ENCODE measurements at places on chromosomes 2 and 18.

DNA sequence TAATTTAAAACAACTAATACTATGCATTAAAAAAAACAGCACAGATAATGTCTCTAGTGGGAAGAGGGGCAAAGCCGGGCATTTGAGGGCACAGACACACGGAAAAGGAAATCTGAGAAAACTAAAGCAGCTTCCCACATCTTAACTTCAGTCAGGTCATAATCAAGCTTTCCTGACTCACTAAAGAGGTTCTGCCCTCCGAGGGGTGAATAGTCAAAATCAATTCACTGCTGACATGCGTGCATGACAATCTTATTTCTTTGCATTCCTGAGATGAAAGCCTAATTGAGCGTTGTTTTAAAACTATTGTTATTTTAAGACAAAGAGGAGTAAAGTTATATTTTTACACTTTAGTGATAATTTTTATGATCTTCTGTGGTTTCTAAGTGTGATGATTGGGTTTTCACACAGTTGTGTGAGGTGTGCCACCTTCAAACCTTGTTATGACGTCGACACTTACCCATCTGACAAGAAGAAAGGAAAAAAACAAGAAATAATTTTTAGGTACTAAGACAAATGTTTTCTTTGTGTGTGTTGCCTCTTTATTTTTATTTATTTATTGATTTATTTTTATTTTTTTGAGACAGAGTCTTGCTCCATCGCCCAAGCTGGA, 90.9 kb downstream of the GATA6 start:
- no peak for DNase-seq

- DNase-seq: no peak
Observed at GRCh38 chr2:191500884-191501560, 176.9 kb upstream of the NABP1 start.

DNA sequence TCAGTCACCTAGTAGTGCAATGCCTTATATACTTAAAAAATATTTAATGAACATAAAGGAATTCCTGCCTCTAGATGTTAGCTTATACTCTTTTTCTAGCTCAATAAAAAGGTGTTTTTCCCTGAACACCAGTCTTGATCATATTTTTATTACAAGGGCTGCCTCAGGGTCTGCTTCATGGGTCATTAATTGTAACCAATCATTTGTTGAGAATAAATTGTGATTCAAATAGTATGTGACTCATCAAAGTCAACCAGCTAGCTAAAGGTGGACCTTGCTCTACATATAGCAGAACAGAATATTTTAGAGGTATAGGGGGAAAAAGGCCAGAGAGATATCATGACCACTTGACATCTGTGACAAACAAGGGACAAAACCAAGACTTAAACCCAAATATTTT, 114.0 kb downstream of the PIK3C3 start:
- DNase-seq: no peak

- DNase-seq: no peak
Observed at GRCh38 chr2:94993176-94994062, 32.1 kb upstream of the MAL start.

DNA sequence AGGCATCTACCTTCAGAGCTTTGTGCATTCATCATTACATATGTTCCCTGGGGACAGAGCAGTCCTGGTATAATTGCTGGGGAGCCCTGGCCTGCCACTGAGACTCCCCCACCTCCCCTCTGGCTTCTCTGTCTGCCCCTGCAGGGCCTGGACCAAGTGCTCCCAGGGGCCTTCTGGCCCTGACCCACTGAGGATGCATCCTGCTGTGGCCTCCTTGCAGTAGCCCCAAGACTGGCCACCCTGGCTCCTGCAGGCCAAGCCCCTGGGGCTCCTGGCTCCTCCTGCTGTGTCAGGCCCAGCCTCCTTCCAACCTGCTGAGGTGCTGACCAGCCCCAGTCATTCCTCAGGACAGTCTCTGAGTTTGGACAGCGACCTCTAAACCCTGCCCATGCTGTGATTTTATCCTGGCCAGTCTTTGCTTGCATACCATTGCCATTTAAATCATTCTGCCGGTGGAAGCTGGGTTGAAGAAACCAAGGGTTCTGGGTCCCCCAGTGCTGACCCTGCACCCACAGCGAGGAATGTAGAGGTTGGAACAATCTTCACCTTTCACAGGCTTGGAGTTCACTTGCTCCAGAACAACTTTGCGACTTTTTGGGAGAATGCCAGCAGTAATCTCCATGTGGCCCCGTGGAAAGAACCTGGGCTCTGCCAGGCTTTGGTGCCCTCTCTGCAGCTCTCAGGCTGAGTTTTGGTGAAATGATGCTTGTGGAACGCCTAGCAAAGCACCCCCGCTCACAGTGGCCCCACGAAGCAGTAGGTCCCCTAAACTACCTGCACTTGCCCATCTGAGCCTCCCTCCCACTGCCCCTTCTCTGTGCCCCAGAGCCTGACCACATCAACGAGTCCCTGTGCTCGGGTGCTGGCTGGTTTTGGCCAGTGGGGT, 167.3 kb upstream of the GLI2 start:
- DNase-seq: no peak

DNA sequence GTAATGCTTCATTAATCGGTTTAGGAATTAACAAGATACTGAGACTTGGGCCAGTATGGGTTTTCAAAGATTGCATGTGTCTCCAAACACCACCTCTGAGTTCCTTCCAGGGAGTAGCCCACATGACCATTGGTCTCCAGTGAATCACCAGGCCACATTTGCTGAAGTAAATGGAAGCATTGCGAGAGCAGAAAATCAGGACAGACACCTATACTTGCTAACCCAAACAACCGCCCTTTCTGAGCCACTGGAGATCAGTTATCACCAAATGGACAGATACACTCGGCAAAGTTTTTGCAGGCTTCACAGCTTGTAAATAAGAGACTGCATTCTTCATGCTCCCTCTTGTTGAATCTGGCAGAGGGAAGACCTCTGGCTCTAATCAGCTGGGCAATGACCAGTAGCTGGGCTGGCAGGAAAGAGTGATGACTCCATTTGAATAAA, 40.9 kb downstream of the GATA6 start:
- no peak for DNase-seq

- no peak for DNase-seq
Observed at GRCh38 chr2:70596739-70597138, 43.1 kb upstream of the TGFA start.

DNA sequence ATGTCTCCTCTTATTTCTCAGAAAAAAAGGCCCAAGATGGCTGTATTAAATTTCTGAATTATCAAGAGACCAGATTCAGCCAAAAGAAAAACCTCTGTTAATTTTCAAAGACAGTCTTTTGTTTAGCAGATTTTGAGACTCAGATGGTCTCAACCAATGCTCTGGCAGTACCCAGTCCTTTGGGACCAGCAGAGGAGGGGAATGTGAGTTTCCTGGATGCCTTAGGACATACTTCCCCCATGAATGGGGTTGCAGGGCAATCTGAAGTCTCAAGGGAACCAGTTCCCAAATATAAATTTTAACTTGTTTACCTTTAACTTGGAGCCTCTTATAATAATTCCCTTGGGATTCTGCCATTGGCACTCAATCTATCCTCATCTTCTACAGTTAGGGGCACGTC, 107.8 kb upstream of the ZNF521 start:
- DNase-seq: no peak

DNA sequence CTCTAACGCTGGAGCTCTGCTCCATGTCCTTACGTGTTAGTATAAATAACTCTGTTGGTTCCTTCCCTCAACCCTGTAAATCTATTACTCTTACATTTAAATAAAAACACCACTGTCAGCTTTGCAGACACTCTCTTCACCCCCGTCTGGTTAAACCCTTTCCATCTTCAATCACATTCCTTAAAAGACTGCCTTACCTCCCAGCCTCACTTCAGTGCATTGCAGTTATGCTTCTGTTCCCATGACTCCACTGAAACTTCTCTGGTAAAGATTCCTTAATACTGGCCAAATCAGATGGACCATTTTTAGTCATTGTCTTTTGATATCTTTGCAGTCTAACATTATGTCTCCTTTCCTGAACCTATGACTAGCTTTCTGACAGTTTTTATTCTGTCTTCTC, 61.7 kb downstream of the EML4 start:
- no peak for DNase-seq

- no peak for DNase-seq
Observed at GRCh38 chr2:10084223-10084865, 4.1 kb upstream of the CYS1 start.

DNA sequence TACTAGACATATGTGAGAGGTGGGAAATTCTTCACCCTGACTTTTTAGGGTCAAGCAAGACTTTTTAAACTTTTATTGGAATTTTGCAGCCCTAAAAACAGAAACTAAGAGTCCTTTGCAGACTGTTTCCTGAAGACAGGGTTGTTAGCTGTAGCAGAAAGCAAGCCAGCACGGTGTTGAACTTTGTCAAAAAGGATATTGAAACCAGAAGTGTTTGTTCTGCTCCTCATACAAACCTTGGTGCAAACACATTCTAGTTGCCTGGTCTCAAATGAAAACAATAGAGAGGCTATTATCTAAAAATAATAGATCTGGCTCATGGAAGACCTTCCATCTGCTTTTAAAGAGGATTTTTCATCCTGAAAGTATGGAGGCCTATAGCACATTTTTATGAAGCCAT, 65.8 kb upstream of the IGFBP5 start:
- DNase-seq: no peak

GRCh38 chr2:176125772-176126054, 3.2 kb downstream of the HOXD9 start:
- DNase-seq: no peak

DNA sequence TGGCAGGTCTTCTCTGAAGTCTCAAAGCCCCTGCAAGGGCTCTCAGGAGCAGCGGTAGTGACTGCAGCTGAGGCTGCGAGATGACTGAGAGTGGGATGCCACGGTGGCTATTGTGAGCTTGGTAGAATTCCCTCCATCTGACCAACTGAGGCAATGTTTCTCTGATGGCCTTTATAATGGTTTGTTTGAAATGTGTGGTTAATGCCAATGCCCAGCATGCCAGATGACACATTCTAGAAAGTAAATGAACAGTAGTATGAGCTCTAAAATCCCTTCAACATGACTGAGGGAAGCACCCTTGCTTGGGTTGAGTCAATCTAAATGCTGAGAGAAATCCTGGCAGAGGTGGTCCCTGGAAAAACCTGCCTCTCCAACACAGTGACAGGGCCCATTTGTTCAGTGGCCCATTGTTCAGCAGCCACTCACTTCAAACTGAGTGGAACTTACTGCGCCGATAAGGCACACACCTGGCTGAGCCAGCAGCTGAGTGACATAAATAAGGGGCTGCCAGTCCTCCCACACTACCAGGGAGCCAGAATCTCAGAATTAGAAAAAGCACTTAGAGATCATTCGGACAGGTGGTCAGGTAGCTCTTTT, 31.7 kb downstream of the SULT1C2 start:
- no peak for DNase-seq

GRCh38 chr2:150677551-150677950, 190.1 kb upstream of the RND3 start:
- DNase-seq: no peak

DNA sequence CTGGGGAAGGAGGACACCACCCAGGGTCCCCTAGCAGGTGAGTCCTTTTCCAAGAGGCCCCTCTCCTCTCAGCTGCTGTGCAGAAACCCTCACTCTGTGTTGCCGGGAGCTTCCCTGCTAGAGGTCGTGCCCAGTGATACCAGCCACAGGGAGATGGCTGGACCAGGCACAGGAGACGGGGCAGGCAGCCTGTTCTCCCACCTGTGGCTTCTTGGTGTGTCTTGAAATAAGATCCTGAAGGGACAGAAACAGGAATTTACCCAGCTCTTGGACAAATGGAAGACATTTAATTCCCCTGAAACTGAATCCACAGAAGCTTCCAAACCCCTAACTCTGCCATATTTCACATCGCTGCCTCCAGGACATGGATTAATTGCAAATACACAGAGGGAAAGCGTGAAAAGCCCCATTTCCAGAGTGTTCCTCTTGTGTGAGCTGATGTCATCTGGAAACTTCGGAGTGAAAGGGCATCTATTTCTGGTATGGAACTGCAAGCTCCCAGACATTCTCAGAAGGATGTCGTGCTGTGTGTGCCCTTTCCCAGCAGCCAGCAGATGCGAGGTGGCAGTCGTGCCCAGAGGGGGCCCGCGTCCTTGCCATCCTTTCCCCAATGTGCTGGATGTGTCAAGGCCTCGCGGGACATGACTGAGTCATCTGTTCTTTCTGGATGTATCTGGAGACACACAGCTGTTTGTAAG, 177.7 kb downstream of the SEPTIN10 start:
- no peak for DNase-seq

DNA sequence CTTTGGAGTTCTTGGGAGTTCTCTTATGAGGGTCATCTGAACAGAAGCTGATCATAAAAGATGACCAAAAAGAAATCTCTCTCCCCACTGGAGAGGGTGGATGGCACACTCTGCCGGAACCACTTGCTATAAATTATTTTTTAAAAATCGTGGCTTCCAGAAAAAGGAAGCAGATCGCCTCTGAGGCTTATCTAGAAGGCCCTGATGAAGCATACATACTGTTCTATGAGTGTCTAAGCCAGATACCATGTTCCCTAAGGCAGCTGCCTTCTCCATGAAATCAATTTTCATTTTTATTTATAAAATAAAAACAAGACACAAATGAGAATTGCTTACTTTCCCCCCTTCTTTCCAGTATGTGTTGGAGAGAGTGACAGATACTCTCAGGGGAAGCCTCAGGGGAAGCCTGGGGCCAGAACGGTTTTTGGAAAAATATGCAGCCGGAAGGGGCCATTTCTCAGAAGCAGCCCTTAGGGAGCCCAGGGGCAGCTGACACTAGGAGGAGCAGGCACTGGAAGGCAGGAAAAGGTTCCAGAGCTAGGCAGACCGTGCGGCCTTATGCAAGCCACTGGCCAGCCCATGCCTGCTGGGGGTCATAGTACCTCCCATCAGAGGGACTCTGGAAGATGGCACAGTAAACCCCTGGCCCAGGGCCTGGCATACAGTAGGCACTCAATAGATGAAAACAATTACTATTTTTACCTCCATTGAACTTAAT, 130.6 kb downstream of the CABLES1 start:
- DNase-seq: no peak

- no peak for DNase-seq
Observed at GRCh38 chr2:86350751-86351150, 13.3 kb upstream of the REEP1 start.

DNA sequence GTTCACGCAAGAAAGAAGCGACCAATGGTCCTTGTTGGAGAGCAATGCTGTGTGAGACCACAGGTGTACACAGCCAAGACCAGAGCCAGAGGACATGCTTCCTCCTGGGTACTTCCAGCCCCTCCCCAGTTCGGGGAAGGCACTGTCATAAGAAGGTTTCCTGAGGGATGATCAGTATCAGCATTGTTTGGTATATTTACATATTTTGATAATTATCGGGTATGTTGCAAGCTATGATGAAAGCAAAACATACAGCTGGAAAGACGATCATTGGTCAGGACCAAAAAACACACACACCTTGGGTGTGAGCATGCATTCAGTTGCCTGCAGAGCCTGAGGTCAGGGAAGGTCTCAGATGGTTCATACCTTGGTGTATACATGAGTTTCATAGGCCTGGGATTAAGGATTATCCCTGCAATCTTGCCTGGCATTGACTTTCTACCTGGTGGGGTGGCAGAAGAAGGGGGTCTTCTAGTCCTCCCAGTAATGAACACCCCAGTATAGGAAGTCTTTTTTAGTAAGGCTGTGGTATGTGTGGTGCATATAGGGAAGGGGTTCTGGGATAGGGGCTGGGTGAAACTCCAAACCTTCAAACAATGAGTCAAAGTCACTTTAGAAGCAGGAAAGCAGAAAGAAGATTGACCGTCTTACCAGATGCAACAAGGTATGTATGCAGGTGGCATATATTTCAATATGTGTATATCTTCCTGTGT, 2.9 kb downstream of the SERPINB2 start:
- DNase-seq: no peak

GRCh38 chr2:50991602-50992001, 40.3 kb downstream of the NRXN1 start:
- DNase-seq: no peak

GRCh38 chr2:58604096-58604495, 363.0 kb upstream of the FANCL start:
- no peak for DNase-seq

GRCh38 chr2:204665771-204666170, 120.5 kb downstream of the PARD3B start:
- no peak for DNase-seq
